Stomach (tissue), 19 donors: ENCODE measurements at places on chromosomes 5 and 9. TPM values are rescaled to one million over a fixed set of nuclear protein-coding genes. Genes with fewer than 3 reads are reported as not detected.

NUTM2F gene
- not detected for polyA plus RNA-seq

ARID3C gene
- polyA plus RNA-seq, result not detected

FLT4 gene
- 1.8 TPM for polyA plus RNA-seq

CDKN2B-AS1 gene
- 1.1 TPM for polyA plus RNA-seq

PPP3R2 gene
- polyA plus RNA-seq, result not detected

SPATA31D4 gene
- not detected for polyA plus RNA-seq

NIPAL4 gene
- 4.0 TPM for polyA plus RNA-seq

OR1J2 gene
- not detected for polyA plus RNA-seq

PCDHGB4 gene
- not detected for polyA plus RNA-seq

PTGES2 gene
- polyA plus RNA-seq, result 58.3 TPM

DBH gene
- 0.15 TPM for polyA plus RNA-seq

PLAC8L1 gene
- polyA plus RNA-seq, result not detected

OR1J4 gene
- not detected for polyA plus RNA-seq

RLN1 gene
- polyA plus RNA-seq, result not detected

PIK3R1 gene
- 10.5 TPM for polyA plus RNA-seq

MLANA gene
- polyA plus RNA-seq, result not detected

AHRR gene
- 1.1 TPM for polyA plus RNA-seq

CETN3 gene
- 15.8 TPM for polyA plus RNA-seq

SLC23A1 gene
- not detected for polyA plus RNA-seq

ACSL6 gene
- polyA plus RNA-seq, result 0.61 TPM
